Cardiac fibroblast (primary cell): ENCODE measurements at places on chromosomes 11 and 22.
A peak's percentile ranks its signal among the peaks of the same experiment; 100 is the strongest.

- DNase-seq = no peak
Measured at GRCh38 chr22:49570032-49570848, 257.4 kb downstream of the BRD1 start.

- no peak for DNase-seq
Measured at GRCh38 chr11:77416357-77416756, 57.5 kb downstream of the PAK1 start.

DNA sequence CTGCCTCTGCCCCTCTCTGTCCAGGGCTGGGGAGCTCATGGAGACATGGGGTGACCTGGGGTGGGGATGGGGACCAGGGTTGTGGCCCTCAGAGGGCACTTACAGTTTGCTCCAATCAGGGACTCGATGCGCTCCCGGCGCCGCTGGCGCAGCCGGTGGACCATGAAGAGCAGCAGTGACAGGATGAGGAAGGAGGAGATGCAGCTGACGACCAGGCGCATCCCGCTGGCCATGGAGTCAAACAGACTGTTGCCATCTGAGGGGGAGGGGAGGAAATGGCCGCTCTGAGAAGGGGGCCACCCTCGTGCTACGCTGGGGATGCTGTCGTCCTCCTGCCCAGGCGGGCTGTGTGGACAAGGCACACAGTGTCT is 80.5 kb downstream of the DGCR2 start:
- no peak for DNase-seq

- peak; percentile 60 for DNase-seq
Measured at GRCh38 chr11:83002053-83002452, 69.6 kb downstream of the RAB30 start.

DNA sequence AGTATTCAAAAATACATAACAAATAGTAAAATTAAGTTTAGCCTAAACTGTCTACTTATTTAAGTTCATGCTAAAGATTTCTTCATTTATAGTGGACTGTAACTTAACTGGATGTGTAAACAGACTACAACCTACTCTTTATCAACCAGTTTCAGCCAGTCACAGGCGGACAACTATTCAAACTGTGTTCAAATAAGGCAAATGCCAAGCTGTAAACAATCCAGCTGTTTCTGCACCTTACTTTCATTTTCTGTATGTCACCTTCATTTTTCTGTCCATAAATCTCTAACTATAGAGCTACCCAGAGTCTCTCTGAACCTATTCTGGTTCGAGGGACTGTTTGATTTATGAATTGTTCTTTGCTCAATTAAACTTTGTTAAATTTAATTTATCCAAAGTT is 992.8 kb downstream of the DLG2 start:
- DNase-seq = no peak
